ENCODE measurements at places on chromosomes 6 and 20.

- DNase-seq: no peak
Measured at GRCh38 chr6:11875325-11876109, 96.9 kb upstream of the ADTRP start.

- DNase-seq: no peak
Measured at GRCh38 chr20:3128275-3128984, 31.2 kb downstream of the FASTKD5 start.

- DNase-seq: no peak
Measured at GRCh38 chr6:88890394-88890793, 73.0 kb downstream of the RNGTT start.

DNA sequence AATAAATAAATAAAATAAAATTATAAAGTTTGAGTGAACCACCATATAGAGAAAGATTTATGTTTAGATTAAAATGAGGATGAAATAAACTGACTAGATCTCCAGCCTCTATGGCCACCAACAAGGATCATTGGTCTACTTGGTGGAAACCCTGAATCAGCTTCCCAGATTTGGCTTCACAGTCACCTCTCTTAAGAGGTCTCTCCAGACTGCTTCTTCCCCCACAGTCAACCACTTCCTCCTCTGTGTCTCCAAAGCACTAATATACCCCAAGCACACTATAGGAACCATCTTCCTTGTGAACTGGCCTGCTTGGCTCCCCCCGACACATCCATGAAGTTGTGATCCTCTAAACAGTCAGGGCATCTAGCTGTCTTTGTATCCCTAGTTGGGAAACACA, 529.6 kb upstream of the RNF217 start:
- DNase-seq: no peak

GRCh38 chr20:29743101-29743931, 1514.1 kb upstream of the DEFB115 start:
- DNase-seq: no peak
